T-helper 22 cell (primary cell): ENCODE measurements at places on chromosomes 11 and 22.

GRCh38 chr11:65416341-65416824, 6.2 kb upstream of the NEAT1 start:
- peak; percentile 76 for DNase-seq

- DNase-seq, result no peak
Measured at GRCh38 chr11:134760299-134760698, 348.3 kb upstream of the B3GAT1 start.

DNA sequence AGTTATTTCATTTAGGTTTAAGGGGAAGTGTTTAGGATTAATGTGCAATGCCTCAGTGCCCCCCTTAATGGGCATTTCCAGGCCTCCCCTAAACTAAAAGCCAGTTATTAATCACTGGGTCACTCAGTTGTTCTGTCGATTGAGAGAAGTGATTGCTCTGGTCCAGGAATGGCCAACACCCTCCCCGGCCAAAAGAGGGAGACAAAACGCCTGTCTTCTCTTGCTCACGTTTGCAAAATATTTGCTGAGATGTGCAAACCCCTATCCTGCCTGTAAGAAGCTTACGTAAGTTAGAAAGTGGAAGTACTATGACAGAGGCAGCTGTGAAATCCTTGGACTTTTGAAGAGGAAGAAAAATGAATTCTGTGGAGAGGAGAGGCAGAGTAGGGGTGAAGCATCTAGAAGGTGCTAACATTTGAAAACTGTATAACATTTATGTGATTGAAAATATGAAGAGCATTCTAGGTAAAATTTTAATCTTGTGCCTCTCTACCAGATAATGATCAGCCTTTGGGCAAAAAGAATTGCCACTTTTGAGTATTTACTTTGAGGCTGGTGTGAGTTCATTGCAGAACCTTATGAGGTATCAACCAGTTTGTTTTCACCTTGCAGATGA, 37.7 kb downstream of the NTM start:
- no peak for DNase-seq

DNA sequence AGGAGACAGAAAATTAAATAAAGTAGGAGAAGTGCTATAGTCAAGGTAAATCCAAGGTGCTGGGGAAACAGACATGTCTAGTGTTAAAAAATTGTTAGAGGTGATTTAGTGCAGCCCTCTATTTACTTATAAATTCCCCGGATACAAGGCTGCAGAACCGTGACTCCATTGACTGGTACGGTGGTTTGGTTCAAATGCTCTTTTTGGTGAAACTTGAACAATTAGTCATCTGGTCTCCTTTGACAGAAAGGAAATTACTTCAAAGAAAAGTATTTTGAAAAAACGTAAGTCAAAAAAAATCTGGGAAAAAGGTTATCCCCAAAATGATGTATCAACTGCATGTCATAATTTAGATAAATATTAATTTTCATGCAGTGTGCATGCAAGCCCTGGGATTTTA, 399.2 kb downstream of the CNTN5 start:
- no peak for DNase-seq

- DNase-seq, result no peak
Measured at GRCh38 chr22:19823902-19824211, 30.8 kb downstream of the GNB1L start.

DNA sequence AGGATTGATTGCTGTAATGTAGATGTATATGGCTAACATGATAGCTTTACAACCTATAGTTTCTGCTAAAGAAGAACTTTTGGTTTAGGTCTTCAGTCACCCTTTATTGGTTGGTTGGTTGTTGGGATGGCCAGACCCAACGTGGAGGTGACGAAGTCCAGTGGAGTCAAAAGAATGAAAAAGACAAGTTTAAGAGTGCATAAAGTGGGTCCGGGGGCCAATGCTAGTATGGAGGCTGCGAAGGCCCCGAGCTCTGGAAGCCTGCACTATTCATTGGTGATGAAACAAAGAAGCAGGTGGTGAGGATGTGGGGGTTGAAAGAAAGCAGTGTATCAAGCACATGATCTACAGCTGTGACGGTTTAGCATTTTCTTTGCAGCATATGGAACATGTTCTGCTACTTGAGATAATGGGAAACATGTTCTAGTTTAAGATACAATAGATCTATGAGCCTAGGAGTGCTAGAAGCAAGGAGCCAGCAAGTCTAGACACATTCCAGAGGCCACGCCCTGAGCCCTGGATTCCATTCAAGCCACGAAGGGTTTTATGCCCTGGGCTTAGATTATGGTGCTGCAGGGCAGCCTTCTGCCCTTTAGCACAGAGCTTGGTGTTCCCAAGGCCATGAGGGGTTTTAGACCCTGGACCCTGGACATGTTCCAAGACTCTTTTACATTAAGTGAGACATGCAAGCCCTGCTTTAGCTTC, 6.3 kb downstream of the TCP11L1 start:
- DNase-seq, result no peak

- DNase-seq, result no peak
Measured at GRCh38 chr11:46321757-46322156, 25.5 kb upstream of the DGKZ start.

DNA sequence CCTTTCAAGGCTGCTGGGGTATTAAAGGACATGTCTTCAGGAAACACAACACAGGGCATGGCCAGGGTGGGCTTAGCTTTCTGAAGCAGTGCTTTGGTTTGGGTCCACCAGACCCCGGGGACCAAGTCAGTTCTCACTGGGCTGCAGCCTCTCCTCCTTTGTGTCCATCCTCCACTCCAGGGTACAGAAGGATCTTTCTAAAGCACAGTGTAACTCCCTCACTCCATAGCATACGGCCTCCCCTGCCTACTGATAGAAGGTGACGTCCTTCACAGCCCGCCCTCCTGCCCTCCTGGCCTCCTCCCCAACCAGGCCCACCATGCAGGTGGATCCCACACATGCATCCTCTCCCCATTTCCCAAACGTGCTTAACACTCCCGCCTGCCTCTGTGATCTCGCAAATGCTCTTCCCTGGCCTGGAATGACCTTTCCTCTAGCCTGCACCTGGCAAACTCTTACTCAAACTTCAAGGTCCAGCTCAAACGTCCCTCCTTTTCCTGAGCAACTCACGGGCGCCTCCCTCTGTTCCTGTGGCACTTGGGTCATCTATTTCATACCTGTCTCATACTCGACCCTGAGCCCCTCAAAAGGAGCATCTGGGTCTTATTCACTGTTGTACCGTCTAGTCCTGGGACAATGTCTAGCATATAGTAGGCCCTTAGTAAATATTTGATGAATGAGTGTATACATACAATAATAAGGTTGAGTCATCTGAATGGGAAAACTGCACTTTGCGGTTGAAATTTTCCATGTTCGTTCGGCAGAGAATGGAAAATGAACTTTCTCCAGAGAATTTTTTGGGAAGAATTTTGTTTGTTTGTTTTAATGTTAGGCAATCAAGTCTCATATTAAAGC, 187.7 kb downstream of the EFCAB6 start:
- no peak for DNase-seq

- DNase-seq, result no peak
Measured at GRCh38 chr11:123357353-123357989, 72.6 kb upstream of the GRAMD1B start.

GRCh38 chr11:8047382-8047781, 33.6 kb upstream of the TUB start:
- no peak for DNase-seq

DNA sequence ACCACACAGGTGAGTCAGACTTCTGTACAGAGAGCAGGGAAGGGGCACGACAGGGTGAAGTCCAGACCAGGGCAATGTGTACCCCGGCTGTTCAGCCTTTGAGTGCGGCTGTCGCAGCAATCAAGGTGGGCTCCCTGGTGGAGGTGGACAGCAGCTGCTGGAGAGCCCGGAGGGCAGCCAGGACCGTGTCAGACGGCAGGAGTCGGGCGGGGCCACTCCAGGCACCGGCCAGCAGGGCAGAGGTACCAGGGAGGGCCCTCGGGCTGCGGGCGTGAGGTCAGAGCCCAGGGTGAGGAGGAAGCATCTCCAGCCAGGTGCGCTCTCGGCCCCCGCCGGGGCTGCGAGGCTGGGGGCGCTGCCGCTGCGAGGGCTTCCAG, 802 bp upstream of the PIM3 start:
- no peak for DNase-seq
